ENCODE measurements at places on chromosomes 16 and 17. TPM values are rescaled to one million over a fixed set of nuclear protein-coding genes. Genes with fewer than 3 reads are reported as not detected.

The RPS6KB1 gene
- 63.2 TPM for total RNA-seq

The NRN1L gene
- 0.61 TPM for total RNA-seq

The KRTAP9-8 gene
- not detected for total RNA-seq

The ZG16 gene
- total RNA-seq, result not detected

All from T-helper 2 cell treated with Interferon-gamma antibody and Interleukin-4, amounts not matched to agents 100 ng/mL and 5 ng/mL, for 36 hours (primary cell).